ENCODE measurements at places on chromosomes 5 and 9. TPM values are rescaled to one million over a fixed set of nuclear protein-coding genes. Genes with fewer than 3 reads are reported as not detected.

Gene RPP25L
- 21.0 TPM for total RNA-seq

Gene OXCT1
- 50.7 TPM for total RNA-seq

Gene FGF18
- 0.12 TPM for total RNA-seq

Gene ENTREP1
- not detected for total RNA-seq

Gene SHOC1
- total RNA-seq = not detected

Gene TICAM2
- 3.5 TPM for total RNA-seq

Gene NLN
- total RNA-seq = 7.9 TPM

Gene SLC9A3
- total RNA-seq = 1.5 TPM

Gene ANKRD18B
- 2.4 TPM for total RNA-seq

Gene FOXD4L3
- 0.29 TPM for total RNA-seq

Gene SLC4A9
- 0.10 TPM for total RNA-seq

Gene SEMA5A
- 0.05 TPM for total RNA-seq

Gene NRARP
- total RNA-seq = 1.5 TPM

Gene GRM6
- not detected for total RNA-seq

Gene BTNL9
- total RNA-seq = not detected

Data from T-helper 1 cell treated with Interleukin-12 subunit alpha and Interleukin-12 subunit beta and Interleukin-4 antibody, amounts not matched to agents 30 ng/mL and 1 ng/mL, for 36 hours (primary cell).